ENCODE measurements at places on chromosomes 6 and 20.

- DNase-seq, result peak; percentile 39
Measured at GRCh38 chr6:75932067-75932466, 140.4 kb downstream of the IMPG1 start.

- DNase-seq, result peak; percentile 50
Measured at GRCh38 chr6:55047451-55048044, 126.8 kb upstream of the HCRTR2 start.

DNA sequence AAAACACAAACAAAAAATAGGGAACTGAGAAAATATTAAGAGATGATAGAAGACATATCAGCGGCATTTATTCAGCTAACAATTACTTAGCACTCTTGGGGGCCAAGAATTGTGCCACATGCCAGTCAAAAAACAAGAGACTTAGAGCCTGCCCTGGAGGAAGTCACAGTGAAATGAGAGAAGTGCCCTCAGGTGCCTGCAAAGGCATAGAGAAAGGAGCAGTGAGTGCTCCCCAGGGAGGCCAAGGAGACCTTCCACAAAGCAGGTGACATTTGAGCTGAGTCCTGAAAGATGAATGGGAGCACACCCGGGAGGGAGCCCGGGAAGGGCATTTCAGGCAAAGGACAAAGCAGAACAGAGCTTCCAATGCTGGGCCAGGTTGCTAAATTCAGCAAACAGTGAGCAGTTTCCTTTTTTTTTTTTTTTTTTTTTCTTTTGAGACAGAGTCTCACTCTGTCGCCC is 184.7 kb upstream of the JARID2 start:
- DNase-seq, result no peak

GRCh38 chr6:160737934-160738333 is 35.9 kb downstream of the PLG start:
- no peak for DNase-seq

GRCh38 chr6:23410439-23410838 is 715.6 kb upstream of the NRSN1 start:
- DNase-seq, result no peak

DNA sequence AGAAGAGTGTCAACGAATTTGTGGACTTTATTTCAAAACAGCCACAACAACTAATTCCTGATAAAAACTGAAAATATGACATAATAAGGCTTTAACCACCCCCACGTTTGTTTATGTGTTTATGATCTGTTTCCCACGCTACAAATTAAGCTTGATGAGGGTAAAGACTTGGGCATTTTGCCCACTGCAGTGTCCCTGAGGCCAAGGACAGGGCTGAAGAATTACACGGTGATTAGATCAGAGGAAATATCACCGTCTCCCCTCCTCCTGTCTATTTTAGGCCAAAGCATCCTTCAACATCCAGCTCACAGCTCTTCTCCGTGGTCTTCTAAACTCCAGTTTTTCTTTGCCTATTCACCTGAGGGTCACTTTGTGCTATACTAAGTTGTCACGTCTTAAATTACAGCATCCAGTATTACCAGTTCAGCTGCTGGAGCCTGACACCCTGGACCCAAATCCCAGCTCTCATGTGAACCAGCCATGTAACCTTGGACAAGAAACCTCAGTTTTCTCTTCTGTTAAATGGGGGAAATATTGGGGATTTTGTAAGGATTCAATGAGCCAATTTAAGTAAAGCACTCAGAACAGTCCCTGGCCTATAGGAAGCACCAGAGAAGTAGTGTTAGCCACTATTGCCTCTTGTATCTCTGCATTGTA is 15.2 kb upstream of the ARFGEF2 start:
- DNase-seq, result no peak

- DNase-seq, result no peak
Measured at GRCh38 chr6:14614631-14615030, 497.1 kb downstream of the CD83 start.

GRCh38 chr6:73722318-73723060 is 26.5 kb downstream of the CD109 start:
- no peak for DNase-seq

GRCh38 chr6:35203152-35203670 is 10.5 kb upstream of the SCUBE3 start:
- DNase-seq, result no peak

DNA sequence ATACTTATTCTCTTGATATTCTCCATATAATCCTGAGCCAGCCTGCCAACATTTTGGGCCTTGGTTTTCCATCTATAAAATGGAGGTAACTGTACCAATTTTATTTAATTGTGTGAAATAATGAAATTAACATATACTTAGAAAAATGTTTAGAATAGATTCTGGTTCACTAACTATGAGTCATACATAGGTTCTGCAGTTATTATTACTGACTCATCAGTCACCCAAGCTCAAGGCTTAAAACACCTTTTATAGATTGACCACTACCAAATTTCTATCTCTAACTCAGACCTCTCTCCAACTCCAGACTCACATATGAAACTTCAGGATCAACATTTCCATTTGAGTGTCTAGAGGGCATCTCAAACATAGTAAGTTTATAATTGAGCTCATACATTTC is 1277.2 kb upstream of the GJE1 start:
- DNase-seq, result no peak

- DNase-seq, result peak; percentile 37
Measured at GRCh38 chr20:41379551-41379950, 12.9 kb upstream of the EMILIN3 start.

DNA sequence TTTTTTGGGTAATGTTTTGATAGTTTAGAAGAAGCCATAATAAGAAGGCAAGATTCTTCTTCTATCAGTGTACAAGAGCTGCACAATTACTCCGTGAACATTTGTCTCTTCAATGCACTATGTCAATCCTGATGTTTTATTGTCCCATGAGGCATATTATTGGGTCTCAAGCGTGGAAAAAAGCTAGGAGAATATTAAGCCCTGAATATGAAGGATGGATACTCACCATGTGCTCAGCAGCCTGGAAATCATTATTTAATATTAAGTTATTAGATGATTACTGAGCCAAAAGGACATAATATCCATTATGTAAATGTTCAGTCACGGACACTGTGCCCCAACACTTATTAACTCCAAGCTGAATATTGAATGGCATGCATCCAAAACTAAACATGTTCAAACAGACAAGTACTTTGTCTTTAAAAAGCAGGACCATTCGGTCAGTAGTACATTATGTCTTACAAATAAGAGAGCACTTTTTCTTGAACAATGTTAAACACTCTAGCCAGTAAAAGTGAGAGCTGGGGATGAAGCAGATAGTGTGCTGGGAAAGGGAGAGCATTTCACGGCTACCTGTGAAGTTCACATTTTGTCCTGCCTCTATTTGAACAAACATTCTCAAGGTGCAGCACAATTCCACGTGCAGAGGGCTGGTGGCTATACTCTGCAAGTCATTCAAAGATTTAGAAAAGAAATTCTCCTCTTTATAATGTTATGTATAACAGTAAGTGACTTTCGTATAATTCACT is 70.6 kb upstream of the CNR1 start:
- no peak for DNase-seq

- no peak for DNase-seq
Measured at GRCh38 chr6:117446861-117447260, 21.1 kb upstream of the ROS1 start.

- DNase-seq, result no peak
Measured at GRCh38 chr6:145648149-145648548, 87.2 kb downstream of the EPM2A start.

- no peak for DNase-seq
Measured at GRCh38 chr6:43091436-43091991, 15.4 kb downstream of the PTK7 start.

GRCh38 chr20:32189691-32190615 is 17.6 kb downstream of the PLAGL2 start:
- no peak for DNase-seq
